NCI-H69 (cell line): ENCODE measurements at places on chromosomes 13 and 19.

DNA sequence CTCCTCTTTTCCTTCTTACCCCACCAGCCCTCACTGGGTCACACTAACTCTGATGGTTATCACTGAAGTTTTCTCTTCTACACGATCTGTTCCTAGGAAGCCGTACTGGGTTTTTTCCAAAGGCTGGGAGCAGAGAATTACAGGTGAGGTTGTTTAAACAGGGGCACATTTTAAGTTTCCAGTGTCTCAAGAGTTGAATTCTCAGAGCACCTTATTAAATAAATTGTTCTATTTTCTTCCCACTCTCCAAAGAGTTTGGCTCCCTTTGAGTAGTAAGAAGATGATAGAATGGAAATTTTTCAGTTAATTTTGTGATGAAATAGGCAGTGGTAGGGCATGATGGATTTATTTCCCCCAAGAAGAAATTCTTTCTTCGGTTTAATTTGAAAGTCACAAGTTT lies at the start of gene OR7D4:
Gene OR7D4, minus strand, starts transcription at position 101 of the 400 bp plus-strand sequence. CDS start 4,752 bp downstream, outside the sequence.
- no peak for DNase-seq

DNA sequence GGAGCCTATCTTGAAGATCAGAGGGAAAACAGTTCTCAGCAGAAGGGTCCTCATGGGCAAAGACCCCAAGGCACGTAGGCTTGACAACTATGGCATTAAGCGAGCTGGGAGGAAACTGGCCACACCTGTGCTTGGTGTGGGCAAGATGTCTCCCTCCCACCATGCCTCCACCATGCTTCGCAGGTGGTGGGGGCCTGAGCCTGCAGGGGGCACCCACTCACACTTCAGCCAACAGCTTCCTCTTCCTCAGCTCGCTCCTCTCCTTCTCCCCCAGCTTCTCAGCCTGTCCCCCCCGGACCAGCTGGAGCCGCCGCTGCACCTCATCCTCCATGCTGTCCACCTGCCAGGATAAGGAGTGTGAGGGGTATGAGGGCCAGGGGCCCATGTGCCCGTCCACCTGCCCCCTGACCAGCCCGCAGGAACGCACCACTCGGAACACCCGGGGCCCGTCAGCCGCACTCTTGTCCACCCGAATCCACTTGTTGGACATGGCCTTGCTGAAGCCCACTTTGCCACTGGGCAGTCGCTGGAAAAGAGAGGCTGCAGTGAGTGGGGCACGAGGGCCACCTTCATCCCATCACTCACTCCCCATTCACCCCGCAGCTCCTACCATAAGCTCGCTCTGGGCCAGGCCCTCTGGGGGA lies 3.4 kb downstream of the FARSA start:
- no peak for DNase-seq

GRCh38 chr13:39410096-39410901 lies 192.7 kb downstream of the LHFPL6 start:
- DNase-seq, result no peak

DNA sequence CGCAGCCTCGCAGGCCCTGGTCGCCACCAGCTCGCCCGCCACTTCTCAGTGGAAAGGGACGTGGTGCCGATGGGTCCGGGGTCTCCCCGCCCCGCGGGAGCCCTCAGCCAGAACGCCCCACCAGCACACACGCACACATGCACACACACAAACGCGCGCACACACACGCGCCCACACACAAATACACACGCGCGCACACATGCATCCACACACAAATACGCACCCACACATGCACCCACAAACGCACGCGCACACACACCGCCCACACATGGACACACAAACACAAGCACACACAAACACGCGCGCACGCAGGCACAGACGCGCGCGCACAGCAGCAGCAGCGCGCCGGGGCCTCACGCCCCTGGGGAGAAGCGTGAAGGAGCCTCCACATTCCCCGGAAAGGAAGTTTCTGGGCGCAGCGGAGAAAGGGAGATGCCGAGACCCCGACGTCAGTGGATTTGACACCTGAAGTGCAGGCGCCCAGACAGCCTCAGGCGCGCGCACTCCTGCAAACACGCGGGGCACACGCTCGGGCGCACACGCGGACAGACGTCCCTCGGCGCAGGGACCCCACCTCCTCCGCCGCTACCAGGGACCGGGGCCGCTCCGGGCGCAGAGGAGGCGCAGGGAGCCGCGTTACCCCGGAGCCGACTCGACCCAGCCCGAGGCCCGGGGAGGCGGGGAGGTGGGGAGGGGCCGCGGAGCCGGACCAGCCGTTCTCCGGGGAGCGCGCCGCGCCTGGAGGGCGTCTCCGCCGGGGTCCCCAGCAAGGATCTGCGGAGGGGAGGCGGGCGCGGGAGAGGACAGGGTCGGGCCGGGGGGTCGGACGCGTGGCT lies 622 bp downstream of the RASA3 start:
- peak; percentile 65 for DNase-seq

DNA sequence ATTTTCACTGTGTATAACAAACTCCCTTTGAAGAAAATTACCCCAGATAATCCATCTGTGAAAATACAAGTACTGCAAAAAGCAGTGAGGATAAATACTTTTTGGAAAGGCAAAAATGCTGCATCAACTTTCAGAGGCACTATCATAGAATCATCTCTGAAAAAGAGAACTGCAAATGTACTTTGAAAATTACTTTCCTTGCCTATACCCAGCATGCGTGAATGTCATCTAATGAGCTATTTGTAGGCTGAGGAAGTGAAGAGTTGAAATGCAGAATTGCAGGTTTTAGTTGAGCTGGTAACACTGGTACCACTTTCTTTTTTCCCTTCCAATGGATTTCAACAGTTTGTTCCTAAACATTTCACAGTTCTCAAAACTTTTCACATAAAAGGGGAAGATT lies 196.7 kb downstream of the TBC1D4 start:
- no peak for DNase-seq

DNA sequence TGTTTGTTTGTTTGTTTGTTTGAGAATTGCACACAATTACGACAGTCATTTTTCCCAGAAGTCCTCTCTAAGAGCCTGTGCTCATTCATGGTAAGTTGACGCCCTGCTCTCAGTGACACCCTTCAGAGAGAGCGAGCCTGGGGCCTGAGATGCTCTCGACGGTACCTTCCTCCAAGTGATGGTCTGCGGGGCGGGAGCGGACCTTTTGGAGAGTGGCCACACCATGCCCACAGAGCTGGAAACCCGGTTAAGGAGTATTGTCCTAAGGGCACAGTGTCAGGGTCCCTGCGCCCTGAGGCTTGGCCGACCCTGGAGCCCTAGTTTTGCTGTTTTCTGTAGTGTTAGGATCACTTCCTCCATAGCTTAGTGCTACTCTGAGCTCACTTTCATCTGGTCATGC lies 3.6 kb downstream of the POP4 start:
- no peak for DNase-seq

DNA sequence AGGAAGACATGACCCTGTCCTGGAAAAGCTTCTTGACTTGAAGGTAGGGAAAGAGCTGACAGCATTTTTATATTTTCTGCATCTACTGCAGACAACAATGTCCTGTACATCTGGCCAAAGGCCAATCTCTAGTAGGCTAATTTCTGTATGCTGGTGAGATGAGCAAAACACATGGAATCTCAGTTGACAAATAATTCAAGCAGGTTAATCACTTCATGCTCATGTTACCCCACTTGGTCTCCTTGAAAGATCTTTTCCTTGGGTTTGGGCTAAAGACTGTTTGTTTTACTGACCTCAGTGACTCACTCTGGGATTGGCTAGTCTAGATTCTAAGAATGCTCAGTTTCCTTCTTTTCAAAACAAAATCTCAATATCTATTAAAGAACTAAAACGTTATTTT lies 298.8 kb downstream of the LMO7 start:
- DNase-seq, result no peak

GRCh38 chr13:99572921-99573320 lies 71.6 kb downstream of the TM9SF2 start:
- no peak for DNase-seq

GRCh38 chr19:7360393-7360984 lies 11.8 kb downstream of the ARHGEF18 start:
- DNase-seq, result no peak
